ENCODE measurements at places on chromosomes 12 and 14.

DNA sequence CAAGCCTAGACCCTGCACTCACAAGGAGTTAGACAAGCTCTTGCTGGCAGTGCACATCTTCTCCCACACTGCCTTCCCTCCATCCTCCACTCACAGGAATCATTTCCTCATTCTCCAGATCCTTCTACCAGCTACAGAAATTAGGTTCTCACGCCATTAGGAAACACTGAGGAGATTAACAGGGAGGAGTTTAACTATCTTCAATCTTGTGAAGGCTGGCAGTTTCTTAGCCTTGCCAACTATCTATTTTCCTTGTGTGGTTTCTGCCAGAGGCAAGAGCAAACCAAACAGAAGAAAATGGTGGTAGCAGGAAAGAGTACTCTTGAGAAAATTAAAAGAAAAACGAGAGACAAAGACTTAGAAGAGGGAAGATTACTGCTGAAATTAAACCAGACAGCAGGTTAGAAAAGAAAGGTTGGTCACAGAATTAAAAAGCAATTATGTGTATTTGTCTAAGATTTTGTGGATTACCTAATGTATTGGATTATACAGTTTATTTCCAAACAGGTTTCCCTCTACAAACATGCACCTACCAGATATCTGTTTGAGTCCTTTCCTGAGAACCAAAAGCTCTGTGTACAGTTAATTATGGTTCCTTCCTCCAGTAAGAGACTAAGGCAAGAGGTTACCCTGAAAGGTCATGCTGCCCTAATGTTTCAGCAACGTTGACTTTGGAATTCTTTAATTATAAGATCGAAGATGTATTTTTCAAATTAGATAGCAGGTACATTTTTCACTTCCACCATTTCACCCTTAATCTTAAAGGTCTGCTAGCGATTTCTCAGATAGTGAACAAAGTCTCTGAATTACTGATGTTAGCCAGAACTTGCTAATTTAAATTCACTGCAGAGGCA lies 5.0 kb downstream of the RERG start:
- no peak for DNase-seq

- no peak for DNase-seq
These were observed 57.5 kb upstream of the TMCC3 start for GRCh38 chr12:94707892-94708291.

DNA sequence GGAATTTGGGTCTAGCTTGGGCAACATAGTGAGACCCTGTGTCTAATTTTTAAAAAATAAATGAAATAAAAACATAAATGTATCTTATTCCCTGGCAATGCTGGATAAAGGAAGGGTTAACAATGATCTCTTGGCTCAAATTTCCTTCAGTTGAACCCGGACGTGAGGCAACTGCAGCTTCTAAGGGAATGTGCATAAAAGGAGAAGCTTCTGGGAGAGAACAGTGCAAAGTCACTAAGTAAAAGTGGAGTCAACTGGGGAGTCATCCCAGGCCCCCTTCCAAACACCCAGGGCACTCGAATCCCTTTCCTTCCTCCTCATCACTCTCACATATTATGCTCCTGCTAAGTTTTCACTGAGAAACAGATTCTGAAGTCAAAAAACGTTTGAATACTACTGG lies 147.3 kb downstream of the PPM1H start:
- DNase-seq = no peak

DNA sequence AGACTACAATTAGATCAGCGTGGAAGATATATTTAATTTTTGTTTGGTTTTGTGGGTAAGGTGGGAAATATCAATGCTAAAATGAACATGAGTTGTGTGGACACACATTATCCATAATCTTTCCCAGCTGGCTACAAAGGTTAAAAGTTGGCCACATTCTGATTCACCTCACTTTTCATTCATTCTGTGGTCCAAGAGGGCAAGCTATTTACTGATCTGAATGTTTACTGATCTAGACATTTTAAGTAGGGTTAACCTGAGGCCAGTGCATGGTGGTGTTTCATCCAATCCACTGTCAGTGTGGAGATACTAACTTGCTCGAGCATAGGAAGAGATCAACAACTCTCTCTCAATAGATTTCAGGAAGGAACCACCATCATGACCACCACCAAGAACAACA lies 71.6 kb downstream of the DCAF5 start:
- no peak for DNase-seq

All from CD4-positive, alpha-beta T cell treated with Interleukin-2 at 100 ng/mL for 4 hours (primary cell).